Hepatic stellate cell (primary cell): ENCODE measurements at places on chromosomes 7 and 10.

DNA sequence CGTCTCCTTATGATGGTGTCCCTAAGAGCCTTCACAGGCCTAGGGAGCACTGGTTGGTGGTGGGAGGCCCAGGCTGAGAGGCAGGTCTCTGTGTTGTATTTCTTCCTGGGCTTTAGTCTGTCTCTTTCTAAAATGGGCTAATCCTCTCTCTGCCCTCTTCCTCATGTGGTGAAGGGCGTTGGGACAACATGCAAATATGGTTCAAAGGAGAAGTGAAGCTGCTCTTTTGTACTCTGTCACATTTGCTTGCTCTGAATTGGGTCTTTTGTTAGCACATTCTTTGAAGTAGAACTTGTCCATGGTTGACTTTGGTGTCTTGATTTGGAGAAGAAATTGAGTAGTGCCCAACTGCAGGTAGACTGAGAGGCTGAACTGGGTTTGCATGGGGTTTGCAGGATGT, 814 bp downstream of the HK1 start:
- no peak for DNase-seq

- DNase-seq = no peak
Observed at GRCh38 chr7:21345361-21345760, 82.5 kb upstream of the SP4 start.

- DNase-seq = peak; percentile 43
Observed at GRCh38 chr7:2821161-2821841, 22.8 kb downstream of the GNA12 start.

- no peak for DNase-seq
Observed at GRCh38 chr10:18240185-18240882, 100.1 kb downstream of the CACNB2 start.

DNA sequence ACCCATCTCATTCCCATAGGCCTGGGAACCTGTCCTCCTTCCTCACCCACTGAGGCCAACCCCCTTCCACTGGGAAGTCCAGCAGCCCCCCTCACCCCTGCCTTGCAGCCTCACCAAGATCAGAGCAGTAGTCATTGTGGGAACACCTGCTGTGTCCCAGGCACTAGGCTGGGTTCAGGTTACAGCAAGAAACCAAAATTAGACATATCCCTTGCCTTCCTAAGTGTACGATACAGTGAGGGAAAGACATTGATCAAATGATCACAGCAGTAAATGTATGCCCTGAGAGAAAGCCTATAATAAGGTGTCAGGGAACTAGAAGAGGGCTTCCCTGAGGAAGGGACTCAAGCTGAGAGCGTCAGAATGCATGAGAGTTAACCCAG, 17.0 kb upstream of the C10orf105 start:
- no peak for DNase-seq

GRCh38 chr10:128254476-128254875, 128.3 kb upstream of the MKI67 start:
- no peak for DNase-seq

DNA sequence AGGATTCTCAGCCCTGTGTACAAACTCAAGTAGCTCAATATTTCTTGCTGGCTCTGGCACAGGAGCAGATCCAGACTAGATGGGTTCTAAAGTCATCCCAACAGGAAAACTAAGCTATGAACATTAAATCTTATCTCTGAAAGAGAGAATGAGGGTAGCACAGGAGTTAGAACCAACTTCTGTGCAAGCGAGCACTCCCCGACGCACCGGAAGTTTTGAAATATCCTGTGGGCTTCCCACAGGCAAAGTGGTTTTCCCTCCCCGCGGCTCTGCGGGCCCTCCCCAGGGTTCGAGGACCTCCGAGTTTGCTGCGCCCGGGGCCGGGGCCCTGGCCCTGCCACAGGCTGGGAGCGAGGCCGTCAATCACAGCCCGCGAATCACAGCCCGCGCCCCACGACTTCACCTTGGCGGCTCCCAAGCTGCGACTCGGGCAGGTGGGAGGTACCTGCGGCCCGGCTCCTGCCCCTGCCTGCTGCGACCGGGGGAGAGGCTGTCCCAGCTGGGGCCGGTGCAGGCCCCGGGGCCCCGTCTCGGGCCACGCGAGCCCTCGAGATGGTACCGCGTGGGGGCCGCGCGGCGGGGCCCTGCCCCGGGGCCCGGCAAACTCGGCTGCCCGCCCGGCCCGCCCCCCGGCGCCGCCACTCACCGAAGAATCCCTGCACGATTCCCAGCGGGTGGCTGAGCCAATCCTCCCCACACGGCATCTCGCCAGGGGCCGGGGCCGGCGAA, 598 bp downstream of the MCMBP start:
- DNase-seq = peak; percentile 32

DNA sequence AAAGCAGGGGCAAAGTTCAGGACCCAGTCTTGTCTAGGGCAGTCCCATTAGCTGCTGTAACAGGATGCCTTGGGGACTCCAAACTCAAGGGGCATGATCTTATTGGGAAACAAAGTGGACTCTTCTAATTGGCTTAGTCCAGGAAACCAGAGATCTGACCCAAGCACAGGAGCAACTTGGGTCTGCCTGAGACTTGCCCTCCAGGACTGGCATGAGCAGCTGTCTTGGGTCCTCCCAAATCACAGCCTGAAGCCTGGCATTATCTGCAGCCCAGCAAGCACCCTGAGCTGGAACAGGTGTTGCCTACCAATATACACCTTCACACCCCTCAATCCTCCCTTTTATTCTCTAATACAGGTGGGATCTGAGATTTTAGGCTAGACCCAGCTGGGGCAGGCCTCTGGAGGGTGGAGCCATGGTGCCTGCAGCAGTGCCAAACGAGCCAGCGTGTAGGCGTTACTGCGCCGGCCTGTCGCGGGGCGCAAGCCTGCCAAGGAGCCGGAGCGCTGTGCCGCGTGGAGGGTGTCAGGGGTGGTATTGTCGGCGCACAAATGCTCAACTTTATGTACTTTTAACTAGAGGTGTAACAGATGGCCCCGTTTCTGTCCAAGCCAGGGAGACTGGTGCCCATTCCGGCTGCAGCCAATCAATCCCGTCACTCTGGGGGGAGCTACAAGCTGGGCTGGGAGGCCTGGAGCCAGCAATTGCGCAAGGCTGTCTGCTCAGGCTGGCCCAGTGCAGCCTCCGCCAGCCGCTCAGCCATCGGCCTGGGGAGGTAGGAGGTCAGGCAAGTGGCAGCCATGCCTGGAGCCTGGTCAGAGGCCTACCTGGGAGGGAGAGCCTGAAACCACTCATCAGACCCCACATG, 12.8 kb upstream of the LBX1 start:
- DNase-seq = no peak

GRCh38 chr10:12944931-12945330, 56.6 kb downstream of the CCDC3 start:
- no peak for DNase-seq

- DNase-seq = no peak
Observed at GRCh38 chr7:29090836-29091601, 55.3 kb downstream of the CPVL start.

GRCh38 chr7:36076074-36076473, 77.0 kb upstream of the EEPD1 start:
- no peak for DNase-seq

DNA sequence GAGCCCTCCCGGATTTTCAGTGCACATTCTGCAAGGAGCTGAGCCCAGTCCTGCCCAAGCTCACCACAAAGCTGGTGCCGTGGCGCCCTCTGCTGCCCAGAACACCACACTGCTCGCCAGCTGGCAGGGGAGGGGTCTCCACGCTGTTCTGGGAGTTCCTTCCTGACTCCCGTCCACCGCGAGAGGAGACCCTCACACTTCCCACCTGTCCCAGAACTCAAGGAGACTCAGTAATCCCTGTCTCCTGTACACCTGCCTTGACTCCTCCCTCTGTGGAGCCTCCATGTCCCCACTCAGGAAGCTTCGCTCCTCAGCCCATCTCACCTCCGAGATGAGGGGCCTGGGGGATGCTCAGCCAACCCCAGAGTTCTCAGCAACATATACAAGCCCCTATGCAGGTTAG, 11.3 kb downstream of the C10orf105 start:
- peak; percentile 59 for DNase-seq

- no peak for DNase-seq
Observed at GRCh38 chr7:66419210-66419609, 209.5 kb upstream of the KCTD7 start.

DNA sequence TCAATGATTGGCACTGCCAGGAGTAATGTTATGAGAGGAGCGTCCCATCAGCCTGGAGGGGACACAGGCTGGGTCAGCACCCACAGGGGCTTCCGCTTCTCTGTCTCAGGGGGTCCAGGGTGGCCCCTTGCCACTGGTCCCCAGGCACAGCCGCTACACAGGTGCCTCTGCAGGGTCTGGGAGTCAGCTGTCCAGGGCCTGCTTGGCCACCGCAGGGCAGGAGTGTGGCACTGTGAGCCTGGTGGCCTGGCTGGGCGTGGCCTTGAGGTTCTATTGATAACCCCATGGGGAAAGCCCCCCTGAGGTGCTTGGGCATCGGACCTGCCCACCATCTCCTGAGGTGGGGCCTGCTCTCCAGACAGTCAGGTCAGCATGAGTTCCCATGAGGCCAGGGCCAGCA, 136.6 kb downstream of the LHPP start:
- no peak for DNase-seq

DNA sequence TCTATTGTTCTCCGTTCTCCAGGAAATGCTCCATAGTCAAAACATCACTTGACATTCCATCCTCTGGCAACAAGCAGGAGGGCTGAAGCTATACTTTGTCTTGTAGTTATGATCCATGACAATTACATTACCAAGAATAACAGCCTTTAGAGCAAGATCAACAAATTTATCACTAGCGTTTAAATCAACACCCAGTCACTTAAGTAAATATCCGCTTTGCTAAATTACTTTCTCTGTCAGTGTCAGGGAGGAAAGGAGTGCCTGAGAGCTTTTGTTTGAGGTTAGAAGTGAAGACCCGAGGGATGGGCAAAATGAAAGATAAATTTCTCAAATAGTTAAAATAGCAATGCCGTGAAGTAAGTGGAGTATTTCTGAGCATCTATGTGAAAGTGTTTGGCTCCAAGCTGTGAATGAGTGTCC, 236.1 kb upstream of the BMPER start:
- no peak for DNase-seq

DNA sequence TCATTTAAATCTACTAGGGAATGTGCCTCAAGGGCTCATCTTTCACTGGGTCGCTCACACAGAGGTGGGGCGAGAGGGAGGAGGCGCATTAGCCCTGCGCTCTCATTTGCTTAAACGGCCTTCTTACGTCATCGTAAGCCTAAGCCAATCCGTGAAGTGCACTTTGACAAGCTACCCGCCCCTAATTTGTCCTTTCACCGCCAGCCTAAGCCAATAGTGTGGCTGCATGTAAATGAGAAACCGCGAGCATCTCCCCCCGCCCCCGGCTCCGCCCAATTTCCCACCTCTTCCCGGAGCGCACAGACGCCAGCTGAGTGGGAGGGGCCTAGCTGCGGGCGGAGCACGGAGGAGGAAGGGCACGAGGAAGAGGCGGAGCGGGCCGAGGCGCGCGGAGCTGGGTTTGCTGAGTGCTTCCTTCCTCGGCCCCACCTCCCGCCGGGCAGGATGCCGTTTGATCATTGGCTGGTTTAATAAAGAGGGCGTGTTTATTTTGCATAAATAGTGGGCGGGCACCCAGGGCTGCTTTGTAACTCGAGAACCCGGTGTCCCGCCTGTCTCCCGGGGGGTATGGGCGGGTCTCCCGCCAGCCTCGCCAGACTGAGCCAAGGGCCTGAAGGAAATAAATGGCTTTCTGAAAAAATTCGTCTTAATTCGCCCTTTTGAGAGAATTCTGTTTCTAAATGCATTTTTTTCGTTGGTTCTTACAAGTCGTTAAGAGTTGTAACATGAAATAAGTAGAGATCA, 289.6 kb upstream of the NFE2L3 start:
- DNase-seq = peak; percentile 93

DNA sequence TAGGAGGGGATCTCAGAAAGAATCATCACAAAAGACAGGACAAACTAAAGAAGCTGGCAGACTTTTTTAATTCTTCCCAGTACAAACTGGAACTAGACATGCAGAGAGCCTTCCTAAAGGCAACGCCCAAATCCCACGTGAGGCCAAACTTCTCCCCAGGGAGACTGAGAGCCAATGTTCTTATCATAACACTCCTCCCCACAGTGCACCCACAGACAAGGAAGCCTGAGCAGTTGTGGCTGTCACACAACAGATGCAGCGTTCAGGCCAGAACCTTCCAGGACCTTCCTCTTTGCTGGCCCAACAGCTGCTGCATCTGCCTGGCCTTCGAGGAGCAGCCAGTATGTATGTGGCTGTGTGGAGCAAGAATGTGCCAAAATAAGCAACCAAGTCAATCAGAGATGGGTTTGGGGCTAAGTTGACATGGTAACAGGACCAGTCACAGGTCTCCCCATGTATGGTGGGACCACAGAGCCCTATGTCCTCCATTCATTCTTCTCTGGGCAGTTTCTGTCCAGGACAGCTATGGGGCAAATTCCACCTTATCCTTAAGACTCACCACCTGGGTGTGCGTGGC, 34.9 kb downstream of the SRPK2 start:
- DNase-seq = peak; percentile 68

DNA sequence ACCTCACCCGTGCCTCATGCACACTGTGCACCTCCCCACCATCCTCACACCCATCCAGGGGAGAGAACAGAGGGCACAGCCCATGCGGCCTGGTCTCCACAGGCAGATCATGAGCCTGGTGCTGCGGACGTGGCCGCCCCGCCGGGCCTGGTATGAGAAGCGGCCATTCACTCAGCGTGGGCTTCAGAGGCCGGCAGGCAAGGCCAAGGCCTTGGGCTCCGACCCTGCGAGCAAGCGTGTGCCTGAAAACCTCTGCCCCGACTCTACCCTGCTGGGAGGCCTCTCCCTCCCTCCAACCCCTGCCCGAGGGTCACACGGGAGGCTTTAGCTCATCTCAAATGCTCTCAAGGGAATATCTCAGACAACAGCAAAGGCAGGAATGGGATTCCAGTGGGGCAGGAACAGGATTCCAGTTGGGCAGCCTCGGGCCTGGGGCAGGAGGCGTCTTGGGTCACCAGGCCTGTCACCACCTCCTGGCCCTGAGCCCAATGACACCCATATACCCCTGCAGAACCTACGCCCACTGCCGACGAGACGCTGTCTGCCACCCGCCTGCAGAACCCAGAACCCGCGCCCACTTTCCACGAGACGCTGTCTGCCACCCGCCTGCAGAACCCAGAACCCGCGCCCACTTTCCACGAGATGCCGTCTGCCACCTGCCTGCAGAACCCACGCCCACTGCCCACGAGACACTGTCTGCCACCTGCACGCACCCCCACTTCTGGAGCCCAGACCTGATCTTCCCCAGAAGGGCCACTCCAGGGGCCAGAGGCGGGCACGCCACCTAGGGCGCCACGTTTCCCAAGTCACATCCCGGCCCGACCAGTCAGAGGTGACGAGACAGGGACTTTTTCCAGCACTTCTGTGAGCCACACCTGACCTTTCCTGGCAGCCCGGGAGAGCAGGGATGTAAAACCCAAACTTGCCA, 38.9 kb downstream of the ADAP1 start:
- no peak for DNase-seq

DNA sequence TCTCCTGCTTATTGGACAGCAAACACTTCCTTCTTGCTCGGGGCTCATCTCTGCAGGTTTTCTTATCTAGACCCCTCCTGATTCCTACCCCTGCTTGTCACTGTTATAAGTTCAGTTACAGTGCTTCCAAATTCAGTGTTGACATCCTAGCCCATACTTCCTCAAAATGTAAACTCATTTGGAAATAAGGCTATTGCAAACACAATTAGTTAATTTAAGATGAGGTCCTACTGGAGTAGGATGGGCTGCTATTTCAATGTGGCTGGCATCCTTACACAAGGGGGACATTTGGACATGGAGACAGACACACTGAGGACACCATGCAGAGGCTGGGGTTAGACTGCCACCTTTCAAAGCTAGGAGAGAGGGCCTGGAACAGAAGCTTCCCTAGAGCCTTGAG, 85.2 kb upstream of the NPVF start:
- DNase-seq = no peak
